ENCODE measurements at places on chromosomes 4 and X.

- DNase-seq, result no peak
Measured at GRCh38 chr4:147714575-147715401, 17.1 kb upstream of the ARHGAP10 start.

- no peak for DNase-seq
Measured at GRCh38 chrX:79364306-79364705, 2.8 kb downstream of the ITM2A start.

- DNase-seq, result no peak
Measured at GRCh38 chr4:158802914-158803313, 34.1 kb downstream of the FNIP2 start.

- DNase-seq, result no peak
Measured at GRCh38 chrX:42920752-42921151, 142.8 kb upstream of the PPP1R2C start.

- no peak for DNase-seq
Measured at GRCh38 chr4:78552389-78553042, 946 bp downstream of the ANXA3 start.

Measured in SW 1271 (cell line).